ENCODE measurements at places on chromosomes 3 and 15.
A peak's percentile ranks its signal among the peaks of the same experiment; 100 is the strongest.

- no peak for DNase-seq
These were observed 56.7 kb upstream of the RNF7 start for GRCh38 chr3:141681390-141681780.

DNA sequence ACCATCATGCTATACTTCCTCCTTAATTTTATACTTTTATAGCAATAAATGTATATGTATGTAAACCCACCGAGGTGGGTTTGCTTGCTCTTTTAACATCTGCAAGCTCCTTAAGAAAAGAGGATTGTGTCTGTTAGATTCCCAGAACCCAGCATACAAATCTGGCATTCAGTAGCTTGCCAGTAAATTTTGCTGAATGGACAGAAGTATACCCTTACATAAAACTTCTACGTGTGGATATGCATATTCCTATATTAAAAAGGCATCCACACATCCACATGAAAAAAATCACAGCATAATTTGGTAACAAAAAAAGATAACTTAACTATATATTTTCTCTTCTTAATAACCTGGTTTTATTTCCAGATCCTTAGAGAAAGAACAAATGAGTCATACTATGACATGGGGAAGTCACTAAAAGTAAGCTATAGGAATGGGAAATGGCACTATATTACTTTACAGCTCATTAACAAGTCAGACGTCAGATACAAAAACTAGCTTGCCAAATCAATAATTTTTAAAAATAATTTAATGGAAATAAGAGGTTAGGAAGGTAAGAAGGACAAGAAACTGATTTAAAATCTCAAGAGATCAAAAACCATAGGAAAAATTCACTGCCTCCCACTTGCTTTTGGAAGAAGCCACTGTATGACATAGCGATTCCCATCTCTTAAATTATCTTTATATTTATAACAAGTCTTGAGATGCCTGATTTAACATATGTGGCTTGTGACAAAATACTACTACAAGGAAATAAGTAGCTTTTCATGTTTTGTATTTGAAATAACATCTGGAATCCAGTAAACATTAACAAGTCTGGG lies 68.7 kb downstream of the SUMF1 start:
- DNase-seq: no peak

GRCh38 chr3:10635446-10636076 lies 130.2 kb upstream of the ATP2B2 start:
- DNase-seq: no peak

GRCh38 chr3:49785565-49786356 lies 581 bp downstream of the IP6K1 start:
- DNase-seq: peak; percentile 28

- DNase-seq: no peak
These were observed 2.7 kb downstream of the LCTL start for GRCh38 chr15:66563126-66563525.

DNA sequence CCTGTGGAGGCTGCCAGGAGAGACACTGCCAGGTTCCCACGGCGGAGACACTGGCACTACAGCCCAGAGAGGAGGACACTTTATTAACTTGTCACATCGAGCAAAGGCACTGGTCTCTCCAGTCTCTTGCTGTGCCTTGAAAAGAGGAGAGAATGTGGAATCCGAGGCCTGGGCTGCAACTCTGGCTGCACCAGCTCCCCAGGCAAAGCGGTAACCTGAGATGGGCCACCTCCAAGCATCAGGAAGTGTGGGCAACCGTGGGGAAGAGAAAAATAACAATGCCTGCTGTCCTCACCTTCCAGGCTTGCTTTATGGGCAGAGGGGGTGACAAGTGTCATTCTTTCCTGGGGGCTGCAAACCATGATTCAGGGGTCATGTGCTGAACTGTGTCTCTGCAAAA lies 91.6 kb upstream of the RGMA start:
- no peak for DNase-seq

DNA sequence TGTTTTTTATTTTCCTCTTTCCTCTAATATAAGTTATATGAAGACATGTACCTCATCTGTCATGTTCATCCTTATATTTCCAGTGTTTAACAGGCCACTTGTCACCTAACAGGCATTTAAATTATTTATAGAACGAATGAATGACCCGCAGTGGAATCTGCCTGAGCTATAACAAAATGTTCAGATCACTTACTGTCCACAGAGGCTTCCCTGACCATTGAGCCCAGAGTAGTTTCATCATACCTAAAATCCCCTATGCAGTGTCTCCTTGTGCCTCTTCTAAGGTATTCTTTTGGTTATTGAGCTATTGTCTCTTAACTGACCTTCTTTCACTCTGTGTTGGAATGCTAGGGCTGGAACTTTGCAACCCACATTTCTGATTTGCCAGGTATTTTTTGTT lies 748.5 kb downstream of the NTRK3 start:
- no peak for DNase-seq

DNA sequence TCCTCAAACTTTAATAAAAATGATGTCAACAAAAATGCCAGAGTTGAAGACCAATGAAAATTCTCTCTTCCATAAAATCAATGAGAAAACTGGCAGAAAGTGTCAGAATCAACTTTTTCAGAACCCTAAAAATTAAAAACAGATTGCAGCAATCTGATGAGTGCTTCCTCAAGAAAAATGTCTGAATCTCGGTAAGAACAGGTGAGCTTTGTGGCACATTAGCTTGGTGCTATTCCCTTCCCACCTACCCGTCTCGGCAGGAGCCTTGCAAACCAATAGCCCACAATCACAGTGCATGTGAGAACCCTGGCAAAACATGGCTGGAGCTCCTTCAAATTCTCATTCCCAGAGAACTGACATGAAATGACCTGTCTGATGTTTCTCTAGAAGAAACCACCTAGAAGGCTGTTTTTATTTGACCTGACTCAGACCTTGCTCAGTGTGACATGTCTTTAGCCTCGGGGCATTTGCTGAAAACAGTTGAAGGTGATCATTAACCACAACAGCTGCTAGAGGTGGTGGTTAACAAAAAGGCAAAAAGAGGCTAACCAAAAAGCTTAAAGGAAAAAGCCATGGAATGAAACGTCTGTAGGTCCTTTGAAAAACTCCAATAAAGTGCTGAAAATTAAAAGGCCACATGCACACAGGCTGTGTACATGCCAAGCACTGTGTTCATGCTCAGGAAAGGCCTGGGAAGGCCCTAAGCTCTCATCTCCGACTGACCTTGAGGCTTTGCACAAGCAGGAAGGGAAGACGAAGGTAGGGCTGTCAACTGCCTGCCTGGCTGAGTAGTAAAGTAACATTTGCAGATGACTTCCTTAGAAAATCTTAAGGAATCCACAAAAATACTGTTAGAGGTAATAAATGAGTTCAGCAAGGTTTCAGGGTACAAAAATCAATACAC lies 253.0 kb upstream of the NSMCE3 start:
- DNase-seq: no peak

DNA sequence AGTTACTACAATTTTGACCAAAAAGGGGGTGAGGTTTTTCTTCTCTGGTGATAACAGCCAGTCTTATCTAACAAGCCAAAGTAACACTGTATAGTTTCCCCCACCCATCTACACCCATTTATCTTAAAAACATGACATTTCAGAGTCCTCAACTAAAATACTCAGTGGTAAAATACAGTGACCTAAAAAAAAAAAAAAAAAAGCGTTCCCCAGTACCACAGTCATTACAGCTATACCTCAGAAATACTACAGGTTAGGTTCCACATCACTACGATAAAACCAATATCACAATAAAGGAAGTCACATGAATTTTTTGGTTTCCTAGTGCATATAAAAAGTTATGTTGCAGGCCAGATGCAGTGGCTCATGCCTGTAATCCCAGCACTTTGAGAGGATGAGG lies 13.8 kb downstream of the DENND4A start:
- DNase-seq: no peak

DNA sequence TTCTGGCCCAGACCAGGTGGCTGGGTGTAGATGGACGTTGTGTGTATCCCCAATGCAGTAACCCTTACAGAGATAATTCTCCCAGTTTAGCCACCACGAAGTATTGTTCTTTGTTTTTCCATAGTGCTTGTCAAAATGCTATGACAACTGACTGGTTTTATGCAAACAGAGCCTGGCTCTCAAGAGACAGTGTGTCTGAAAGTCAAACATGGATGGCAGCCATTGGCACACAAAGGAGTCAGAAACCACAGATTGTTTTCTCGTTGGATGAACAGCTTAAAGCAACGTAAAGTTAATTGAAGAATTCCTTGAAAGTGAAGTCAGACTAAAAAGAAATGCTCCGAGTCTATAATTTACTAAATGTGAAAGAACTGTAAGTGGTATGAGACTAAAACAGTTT lies 91.2 kb downstream of the FILIP1L start:
- DNase-seq: no peak

DNA sequence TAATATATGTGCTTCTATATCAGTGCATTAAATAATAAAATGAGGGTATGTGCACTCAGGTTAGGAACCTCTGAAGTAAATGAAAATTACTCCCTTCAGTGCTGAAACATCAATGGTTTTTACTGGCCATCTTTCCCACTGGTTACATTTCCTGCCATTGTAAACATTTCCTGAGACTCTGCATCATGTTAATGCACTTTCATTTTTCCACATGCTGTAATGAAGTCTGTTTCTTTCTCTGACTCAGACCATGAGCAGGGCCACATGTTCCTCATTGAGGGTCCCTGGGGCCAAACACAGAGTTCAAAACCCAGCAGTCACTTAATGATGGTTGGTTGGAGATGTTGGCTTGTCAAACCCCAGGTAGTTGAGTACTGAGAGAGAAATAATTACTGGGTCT lies 15.3 kb downstream of the FAM3D start:
- no peak for DNase-seq

DNA sequence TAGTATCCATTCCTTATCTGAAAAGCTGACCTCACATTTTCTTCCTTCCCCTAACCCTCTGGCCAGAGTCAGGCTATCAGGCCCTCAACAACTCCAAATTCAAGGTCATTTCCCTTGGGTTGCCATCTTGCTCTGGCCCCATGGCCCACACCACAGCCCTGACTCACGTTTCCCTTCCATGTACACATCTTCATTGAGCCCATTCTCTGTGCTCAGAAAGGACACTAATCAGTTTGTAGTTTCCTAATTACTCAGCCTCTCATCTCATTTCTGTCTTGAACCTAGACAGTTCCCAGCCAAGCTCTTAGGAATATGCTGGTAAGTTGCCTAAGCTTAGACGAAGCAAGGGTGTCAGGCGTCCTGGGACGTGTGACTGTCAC lies 14.9 kb downstream of the TGM5 start:
- DNase-seq: no peak

DNA sequence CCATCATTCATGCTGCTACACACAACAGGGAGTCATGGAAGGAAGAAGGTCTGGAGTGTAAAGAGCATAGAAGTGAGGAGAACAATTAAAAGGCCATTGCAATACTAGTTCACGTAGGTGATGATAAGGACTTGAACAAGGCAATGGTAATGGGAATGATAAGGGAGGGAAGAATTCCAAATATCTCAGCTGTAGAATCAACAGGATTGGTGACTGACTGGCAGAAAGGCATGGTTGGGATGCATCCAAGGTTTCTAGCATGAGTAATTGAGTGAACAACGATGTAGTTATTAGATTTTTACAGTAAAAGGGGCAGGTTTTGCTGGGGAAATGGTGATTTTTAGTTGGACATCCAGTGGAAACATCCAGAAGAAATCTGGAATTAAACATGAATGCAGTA lies 2.4 kb upstream of the SEC62 start:
- no peak for DNase-seq

- DNase-seq: no peak
These were observed 333.0 kb upstream of the SATB1 start for GRCh38 chr3:18758047-18758704.

DNA sequence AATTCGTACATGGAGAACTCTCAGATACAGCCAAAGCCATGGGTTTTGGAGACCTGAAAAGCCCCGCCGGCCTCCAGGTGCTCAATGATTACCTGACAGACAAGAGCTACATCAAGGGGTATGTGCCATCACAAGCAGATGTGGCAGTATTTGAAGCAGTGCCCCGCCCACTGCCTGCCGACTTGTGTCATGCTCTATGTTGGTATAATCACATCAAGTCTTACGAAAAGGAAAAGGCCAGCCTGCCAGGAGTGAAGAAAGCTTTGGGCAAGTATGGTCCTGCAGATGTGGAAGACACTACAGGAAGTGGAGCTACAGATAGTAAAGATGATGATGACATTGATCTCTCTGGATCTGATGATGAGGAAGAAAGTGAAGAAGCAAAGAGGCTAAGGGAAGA lies 23.5 kb downstream of the MYO5A start:
- no peak for DNase-seq

DNA sequence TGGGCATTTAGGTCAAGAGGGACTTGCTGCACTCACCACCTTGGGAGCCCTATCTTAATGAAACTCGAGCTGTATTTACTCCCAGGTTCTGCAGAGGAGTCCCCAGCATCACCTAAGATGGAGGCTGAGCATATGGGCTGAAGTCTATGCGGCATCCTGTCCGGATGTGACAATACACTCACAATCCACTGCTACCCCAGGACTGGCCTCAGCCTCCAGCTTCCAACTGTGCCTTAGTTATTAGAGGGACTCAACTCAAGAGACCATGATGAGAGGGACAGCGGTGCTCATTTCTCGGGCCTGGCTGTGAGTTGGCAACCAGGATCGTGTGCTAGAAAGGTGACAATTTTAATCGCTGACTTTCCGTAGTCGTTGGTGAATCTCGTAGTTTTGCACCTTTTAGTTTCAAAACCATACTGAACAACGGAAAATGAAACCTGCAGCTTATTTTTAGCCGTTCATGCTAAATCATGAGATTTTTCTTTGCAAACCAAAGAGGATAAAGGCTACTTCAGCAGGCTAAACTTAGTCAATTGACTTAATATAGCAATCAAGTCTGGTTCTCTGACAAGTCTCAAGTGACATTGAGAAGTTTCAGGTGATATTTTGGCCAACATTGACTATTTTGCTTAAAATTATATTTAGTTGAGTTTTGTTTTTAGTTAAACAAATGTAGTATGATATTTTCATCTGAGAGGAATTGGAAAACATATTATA lies 11.1 kb downstream of the ZBTB38 start:
- no peak for DNase-seq

DNA sequence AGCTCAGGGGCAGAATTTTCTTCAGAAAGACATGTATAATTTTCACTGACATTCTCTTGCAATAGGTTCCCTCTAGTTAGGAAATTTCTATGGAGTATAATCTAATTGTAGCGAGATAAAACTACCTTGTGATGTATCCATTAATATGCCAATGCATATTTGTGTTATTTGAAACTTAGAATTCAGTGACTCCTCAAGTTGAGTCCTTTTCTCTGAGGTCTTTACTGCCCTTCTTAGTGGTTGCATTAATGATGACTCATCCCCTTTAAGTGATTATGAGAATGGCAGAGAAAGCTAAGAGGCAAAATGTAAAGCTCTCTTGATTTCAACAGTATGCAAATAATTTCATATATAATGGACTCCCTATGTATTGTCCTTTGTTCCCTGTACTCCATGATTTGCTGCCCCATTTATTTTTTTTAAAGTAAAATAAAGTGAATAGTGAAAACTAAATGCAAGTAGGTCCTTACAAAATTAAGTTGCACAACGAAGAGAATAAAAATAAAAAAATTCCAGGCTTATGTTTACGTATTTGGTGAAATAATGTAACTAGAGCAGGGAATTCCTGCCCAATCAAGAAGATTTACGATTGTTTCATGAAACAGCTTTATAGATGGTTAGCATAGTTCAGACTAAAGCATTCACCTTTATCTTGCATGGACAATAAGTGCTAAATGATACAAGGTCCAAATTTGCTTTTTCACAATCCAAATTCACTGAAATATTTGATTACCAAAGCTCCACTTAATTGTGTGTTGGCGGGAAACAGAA lies 78.1 kb downstream of the ZPLD1 start:
- DNase-seq: no peak

- DNase-seq: no peak
These were observed 200.4 kb upstream of the ADAMTS9 start for GRCh38 chr3:64888165-64888564.
